ENCODE measurements at places on chromosomes 16 and 17. TPM values are rescaled to one million over a fixed set of nuclear protein-coding genes. Genes with fewer than 3 reads are reported as not detected.

GRCh38 chr17:48483471-48484131 lies 47.2 kb downstream of the HOXB1 start:
- DNase-seq: peak; percentile 36

TNS4 gene
- 3.0 TPM for total RNA-seq

EPX gene
- not detected for total RNA-seq

MYH2 gene
- total RNA-seq: not detected

GRCh38 chr16:22763437-22764080 lies 50.4 kb upstream of the HS3ST2 start:
- DNase-seq: no peak

- no peak for DNase-seq
Observed at GRCh38 chr16:89164847-89165680, 6.5 kb upstream of the CDH15 start.

OR3A3 gene
- not detected for total RNA-seq

GRCh38 chr16:85626191-85626981 lies 13.3 kb downstream of the GSE1 start:
- no peak for DNase-seq

MTMR4 gene
- total RNA-seq: 47.3 TPM

KRTAP9-2 gene
- not detected for total RNA-seq

SIRT7 gene
- 73.7 TPM for total RNA-seq
